ENCODE measurements at places on chromosomes 5 and 9.

GRCh38 chr5:93930098-93930497, 188.7 kb upstream of the POU5F2 start:
- no peak for DNase-seq

- no peak for DNase-seq
These were observed 541.2 kb upstream of the TRPC7 start for GRCh38 chr5:136906545-136906944.

- DNase-seq, result peak; percentile 69
These were observed 51.2 kb upstream of the ZSWIM6 start for GRCh38 chr5:61280761-61281427.

- no peak for DNase-seq
These were observed 69.8 kb downstream of the UBE2QL1 start for GRCh38 chr5:6518298-6519057.

GRCh38 chr5:138467711-138468132, 2.4 kb downstream of the EGR1 start:
- no peak for DNase-seq

- DNase-seq, result no peak
These were observed 372.2 kb downstream of the ZSWIM6 start for GRCh38 chr5:61704289-61704688.

DNA sequence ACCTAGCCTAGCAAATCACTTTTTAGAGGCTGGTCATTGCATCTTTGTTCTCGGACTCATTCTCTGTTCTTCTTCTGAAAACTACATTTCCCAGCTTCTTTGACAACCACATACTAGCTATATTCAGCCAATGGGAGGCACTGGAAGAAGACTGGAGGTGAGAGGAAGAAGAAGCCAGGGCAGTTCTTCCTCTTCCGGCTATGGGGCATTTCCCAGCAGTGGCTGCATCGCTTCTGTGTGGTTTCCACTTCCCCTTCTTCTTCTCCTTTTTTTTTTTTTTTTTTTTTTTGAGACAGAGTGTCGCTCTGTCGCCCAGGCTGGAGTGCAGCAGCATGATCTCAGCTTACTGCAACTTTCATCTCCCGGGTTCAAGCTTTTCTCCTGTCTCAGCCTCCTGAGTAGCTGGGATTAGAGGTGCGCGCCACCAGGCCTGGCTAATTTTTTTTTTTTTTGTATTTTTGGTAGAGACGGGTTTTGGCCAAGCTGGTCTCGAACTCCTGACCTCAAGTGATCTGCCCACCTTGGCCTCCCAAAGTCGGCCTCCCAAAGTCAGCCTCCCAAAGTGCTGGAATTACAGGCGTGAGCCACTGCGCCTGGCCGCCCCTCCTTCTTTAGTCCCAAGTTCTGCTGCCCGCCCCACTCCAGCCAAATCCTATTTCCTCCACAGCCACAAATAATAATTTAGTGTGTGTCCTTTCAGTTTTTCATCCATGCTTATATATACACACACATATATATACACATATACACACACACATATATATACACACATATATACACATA, 6.9 kb upstream of the UBAP1 start:
- no peak for DNase-seq

DNA sequence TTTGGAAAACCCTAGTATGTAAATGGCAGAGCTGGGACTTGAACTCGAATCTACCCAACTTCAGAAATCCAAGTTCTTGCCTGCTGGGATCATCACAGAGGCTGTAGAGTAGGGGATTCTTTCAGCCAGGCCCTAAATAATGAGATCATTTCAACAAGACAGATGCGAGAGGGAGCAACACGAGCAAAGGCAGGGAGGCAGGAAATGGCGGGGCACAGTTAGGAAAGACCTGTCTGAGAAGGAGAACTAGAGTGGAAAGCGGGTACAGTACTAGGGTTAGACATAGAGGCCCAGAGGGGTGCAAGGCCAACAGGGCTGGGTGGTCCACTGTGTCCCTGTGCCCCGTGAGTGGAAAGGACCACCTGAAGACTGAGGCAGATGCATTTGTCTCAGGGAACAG, 46.1 kb downstream of the MVB12B start:
- no peak for DNase-seq

DNA sequence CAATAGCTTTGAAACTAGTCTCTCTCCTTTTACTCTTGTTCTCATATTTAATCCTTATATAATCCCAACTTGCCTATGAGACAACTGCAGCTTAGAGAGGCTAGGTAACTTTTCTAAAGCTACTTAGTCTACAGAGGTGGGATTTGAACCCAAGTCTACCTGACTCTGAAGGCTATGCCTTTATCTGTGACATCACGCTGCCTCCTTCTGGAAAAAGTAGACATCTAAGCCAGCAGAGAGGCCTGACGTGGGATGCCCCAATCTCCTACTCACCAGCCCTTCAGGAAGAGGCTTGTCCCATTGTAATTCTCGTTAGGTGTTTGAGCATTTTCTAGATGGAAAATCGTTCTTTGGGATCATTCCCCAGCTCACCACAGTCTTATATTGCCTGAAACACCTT, 167.5 kb downstream of the HSPA4 start:
- no peak for DNase-seq

DNA sequence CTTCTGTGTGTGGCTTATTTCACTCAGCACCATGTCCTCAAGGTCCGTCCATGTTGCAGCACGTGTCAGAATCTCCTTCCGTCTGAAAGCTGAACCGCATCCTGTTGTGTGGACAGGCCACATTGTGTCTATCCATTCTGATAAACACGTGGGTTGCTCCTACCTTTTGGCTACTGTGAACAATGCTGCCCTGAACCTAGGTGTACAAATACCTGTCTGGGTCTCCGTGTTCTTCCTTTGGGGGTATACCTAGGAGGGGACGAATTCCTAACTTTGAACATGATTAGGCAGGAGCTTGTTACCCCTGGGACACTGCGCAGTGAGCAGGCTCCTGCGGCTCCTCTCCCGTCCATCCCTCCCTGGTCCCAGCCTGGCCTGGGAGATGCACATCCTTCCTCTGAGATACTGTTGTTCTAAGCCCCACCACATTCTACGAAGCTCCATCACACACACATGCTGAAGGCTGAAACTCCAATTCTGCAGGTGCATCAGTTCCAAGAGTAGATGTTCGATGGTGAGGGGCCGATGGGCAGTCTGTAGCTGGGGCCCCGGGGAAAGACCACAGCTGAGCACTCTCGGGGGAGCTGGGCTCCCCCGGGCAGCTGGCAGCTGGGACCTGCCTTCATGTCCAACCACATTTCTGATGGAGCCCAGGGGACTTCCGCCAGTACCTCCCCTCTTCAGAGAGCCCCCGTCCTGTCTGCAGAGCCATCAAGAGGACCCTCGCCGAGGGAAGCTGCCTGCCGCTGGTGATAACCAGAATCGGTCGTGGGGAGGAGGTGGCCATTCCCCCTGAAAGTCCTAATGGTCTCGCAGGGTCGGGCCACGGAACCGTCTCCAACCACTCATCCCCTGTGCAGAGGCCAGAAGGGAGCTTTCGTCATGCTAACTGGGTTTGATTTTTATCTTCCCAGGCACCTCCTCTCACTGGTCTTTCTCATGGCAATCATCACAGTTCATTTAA, 120.9 kb downstream of the COL23A1 start:
- DNase-seq, result no peak

GRCh38 chr9:18331808-18332209, 142.1 kb upstream of the ADAMTSL1 start:
- peak; percentile 74 for DNase-seq

DNA sequence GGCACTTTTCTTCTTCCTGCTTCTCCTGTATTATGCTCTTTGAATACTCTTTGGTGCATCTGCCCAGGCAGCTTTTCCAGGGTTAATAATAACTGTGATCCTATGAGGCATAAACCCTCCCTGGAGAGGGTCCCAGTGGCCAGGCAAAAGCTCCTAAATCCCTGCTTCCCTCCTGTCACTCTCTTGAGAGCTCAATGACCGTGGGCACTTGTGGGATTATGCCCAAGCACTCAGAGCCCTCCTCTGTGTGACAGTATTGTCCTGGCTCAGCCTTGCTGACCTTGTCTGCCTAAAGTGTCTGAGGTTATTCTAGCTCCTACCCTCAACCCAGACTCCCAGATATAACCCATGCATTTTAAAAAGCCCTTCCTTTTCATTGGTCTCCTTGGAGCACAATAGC, 51.9 kb downstream of the GALNT10 start:
- no peak for DNase-seq

- DNase-seq, result no peak
These were observed 160.3 kb downstream of the HSD17B3 start for GRCh38 chr9:96141666-96142065.

- no peak for DNase-seq
These were observed 3.0 kb downstream of the HNRNPAB start for GRCh38 chr5:178207183-178207916.

DNA sequence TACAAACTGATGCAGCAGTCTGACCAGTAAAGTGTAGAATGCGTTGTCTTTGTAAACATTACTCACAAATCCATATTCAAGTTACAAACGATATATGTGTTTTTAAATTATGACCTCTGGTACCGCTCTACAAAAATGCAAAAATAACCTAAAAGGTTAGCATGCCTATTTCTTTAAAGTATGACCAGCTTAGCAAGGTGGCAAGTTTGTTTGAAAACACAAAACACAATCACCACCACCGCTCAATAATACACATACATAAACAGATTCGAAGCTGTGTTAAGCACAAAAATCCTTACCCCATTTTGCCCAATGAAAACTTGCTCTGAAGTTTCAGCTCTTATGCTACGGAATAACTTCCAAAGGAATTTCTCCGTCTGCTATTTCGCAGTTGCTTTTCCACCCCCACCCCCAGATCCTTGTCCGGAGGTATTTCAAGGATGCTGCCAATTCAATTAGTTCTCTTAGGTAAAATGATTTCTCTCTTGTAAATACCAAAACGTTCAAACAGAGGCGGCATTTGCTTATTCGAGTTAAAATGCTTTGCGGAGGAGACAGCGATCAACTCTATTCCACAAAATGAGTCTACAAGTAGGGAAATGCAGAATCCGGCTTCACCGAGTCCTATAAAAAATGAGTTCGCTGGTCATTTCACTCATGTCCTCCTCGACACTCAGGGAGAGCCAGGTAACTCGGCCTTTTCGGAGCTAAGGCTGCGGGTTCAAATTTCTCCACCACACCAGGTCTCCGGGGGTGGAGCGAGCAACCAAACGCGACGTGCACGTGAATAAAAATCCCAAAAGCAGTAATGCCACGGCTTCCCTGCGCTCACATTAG, 1.2 kb downstream of the HOMER1 start:
- peak; percentile 31 for DNase-seq

GRCh38 chr9:129095908-129096307, 14.7 kb downstream of the CRAT start:
- DNase-seq, result no peak

DNA sequence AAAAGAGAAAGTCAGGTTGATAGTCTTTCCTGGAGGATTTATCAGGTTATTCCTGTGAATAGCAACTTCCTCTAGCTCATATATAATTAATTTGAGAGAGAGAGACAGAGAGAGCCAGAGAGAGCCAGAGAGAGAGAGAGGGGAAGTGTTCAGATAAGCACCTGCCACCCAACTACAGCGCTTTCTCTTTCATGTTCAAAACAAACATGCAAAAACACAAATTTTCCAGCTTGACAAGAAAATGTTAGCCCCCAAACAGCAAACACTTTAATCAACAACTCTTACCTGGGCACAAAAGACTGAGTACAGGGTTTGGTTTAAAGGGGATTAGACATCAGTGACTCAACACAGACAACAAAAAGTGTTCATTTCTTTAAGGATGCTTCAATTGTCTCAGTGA, 61.7 kb upstream of the PLPP6 start:
- no peak for DNase-seq

GRCh38 chr5:167155387-167156005, 1135.9 kb upstream of the WWC1 start:
- DNase-seq, result no peak

- no peak for DNase-seq
These were observed 63.0 kb downstream of the ADAMTS12 start for GRCh38 chr5:33828626-33829308.

DNA sequence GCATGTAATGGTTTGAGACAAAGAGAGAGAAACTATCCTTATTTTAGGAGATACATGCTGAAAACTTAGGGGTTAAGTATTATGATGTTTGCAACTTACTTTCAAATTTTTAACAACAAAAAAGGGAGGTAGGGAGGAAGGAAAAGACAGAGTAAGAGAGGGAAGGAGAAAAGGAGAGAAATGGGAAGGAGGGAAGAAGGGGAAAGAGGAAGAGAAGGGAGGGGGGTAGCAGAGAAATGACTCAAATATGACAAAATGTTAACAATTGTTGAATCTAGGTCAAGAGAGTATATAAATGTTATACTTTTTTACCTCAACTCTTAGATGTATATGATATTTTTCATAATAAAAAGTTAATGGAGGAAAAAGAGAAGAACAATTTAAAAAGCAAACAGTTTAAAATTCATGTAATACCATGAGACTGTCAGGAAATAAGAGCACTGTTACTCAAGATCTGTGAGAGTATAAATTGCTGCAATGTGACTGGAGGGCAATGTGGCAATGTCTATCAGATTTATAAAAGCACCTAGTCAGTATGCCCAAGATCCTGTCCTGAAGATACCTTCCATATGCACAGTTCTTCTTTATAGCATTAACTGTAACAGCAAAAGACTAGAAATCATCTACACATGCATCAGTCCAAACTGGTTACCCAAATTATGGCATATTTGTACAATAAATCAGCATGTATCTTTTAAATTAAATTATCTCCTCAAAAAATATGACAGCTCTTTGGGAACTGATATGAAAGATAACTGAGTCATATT, 16.3 kb downstream of the FBXW11 start:
- no peak for DNase-seq

- DNase-seq, result no peak
These were observed 353.4 kb downstream of the SPOCK1 start for GRCh38 chr5:137145721-137146120.

- DNase-seq, result no peak
These were observed 357.8 kb downstream of the ICE1 start for GRCh38 chr5:5780253-5780652.

GRCh38 chr9:91546574-91546973, 122.9 kb upstream of the NFIL3 start:
- no peak for DNase-seq

DNA sequence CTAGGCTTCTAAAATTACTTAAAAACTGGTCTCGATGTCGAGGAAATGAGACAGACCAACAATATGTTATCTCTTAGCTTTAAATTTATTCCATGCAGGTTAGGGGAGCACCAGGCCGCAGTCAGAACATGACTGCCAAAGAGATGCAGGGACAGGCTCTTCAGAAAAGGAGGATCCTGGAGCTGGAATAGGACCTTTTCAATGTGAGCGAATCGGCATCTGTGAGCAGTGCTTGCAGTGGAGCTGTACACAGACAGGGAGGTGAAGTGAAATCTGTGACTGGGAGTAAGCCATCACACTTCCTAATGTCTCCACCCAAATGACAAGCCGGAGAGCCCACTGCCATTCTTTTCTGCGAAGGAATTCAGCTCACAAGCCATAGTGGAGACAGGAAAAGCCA, 78.2 kb downstream of the EFNA5 start:
- DNase-seq, result no peak
